Fibroblast of lung (primary cell): ENCODE measurements at places on chromosomes 13 and 19. TPM values are rescaled to one million over a fixed set of nuclear protein-coding genes. Genes with fewer than 3 reads are reported as not detected.

The ZNF324B gene
- 8.9 and 9.0 TPM in 2 replicates for total RNA-seq

The SLC17A7 gene
- total RNA-seq = 0.33 TPM in 1 of 2 replicates, not detected in the other

The NLRP11 gene
- under 0.01 TPM in 2 replicates for total RNA-seq

The KCNC3 gene
- total RNA-seq = under 0.01 TPM in 1 of 2 replicates, not detected in the other

The RNASEH2B gene
- 68.7 and 82.7 TPM in 2 replicates for total RNA-seq

The LGI4 gene
- 0.17 and 0.26 TPM in 2 replicates for total RNA-seq

The MIER2 gene
- 9.2 and 20.6 TPM in 2 replicates for total RNA-seq

The WDR87 gene
- total RNA-seq = not detected in 2 replicates

DNA sequence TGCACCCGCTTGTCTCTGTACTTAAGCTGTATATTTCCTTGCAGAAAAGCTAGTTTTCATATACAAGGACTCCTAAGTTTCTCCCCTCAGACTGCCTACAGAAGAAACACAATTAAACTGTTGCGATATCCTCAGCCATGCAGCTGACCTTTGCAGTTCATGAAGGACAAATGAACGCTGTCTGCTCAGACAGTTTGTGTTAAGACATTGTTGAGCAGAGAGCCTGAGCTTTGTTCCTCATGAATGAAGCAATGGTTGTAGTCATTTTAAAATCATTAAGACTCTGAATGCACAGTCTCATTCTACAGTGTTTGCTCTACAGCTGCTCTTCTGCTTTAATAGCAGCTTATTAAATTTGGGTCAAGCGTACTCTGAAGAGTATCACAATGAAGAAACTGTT, 23.2 kb upstream of the MAB21L1 start:
- DNase-seq = no peak
- no peaks in the 10 kb centered on the region for H3K36me3 ChIP-seq
- no peaks in the 10 kb centered on the region for H3K4me1 ChIP-seq
- no peak overlapping the region for H3K4me3 ChIP-seq

- no peaks in the 10 kb centered on the region for H3K27me3 ChIP-seq
- no peak overlapping the region for H3K27ac ChIP-seq
- peak; percentile 48 for DNase-seq
- peaks cover 7% of the 10 kb centered on the region for H3K4me1 ChIP-seq
- H3K36me3 ChIP-seq = no peaks in the 10 kb centered on the region
Measured at GRCh38 chr13:106594980-106595379, 27.0 kb upstream of the ARGLU1 start.

- H3K36me3 ChIP-seq = peaks cover 24% of the 10 kb centered on the region
- no peaks in the 10 kb centered on the region for H3K27me3 ChIP-seq
- H3K27ac ChIP-seq = no peak overlapping the region
- no peak overlapping the region for H3K4me3 ChIP-seq
Measured at GRCh38 chr19:10549733-10550132, 6.0 kb downstream of the ATG4D start.

DNA sequence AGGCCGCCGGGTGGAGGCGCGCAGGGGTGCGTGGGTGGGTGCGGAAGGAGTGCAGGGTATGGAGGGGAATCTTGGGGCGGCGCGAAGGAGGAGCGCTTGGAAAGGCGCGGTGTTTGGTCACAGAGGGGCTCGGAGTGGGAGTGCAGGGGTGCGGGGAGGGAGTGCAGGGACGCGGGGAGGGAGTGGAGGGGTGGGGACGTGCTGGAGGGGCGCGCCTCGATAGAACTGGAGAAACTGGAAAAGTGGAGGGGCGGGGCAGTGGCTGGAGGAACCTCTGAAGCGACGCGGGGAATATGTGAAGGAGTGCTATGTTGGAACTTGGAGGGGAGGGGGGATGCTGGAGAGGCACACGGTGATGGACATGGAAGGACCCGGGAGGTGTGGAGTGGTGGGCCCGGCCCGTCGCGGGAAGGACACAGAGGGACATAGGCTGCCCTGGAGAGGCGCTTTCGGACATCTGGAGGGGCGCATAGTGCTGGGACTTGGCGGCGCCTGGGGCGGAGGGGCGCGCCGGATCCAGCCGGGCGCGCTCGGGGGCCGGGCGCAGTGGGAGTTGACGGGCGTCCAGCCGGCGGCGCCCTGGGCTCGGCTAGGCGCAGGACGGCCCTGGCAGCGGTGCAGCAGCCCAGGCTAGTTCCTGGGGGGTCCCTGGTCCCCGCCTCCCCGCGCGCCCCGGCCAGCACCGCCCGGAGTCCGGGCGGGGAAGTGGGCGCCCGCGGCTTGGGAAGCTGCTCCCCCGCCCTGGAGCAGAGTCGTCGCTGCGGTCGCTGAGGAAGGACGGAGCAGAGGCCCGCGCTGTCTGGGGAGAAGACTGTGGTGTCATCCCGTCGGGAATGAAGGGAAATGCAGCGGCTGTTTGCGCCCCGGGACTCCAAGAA, 20.8 kb upstream of the SGCG start:
- no peaks in the 10 kb centered on the region for H3K4me1 ChIP-seq
- peak overlapping the region; percentile 41 for H3K4me3 ChIP-seq
- peaks cover 10% of the 10 kb centered on the region for H3K27me3 ChIP-seq
- no peaks in the 10 kb centered on the region for H3K36me3 ChIP-seq
- no peak overlapping the region for H3K27ac ChIP-seq

- peak; percentile 96 for DNase-seq
- H3K27me3 ChIP-seq = no peaks in the 10 kb centered on the region
- H3K4me1 ChIP-seq = peaks cover 16% of the 10 kb centered on the region
- H3K27ac ChIP-seq = peak overlapping the region; percentile 97
- H3K36me3 ChIP-seq = no peaks in the 10 kb centered on the region
- peak overlapping the region; percentile 24 for H3K4me3 ChIP-seq
Measured at GRCh38 chr19:38004521-38005223, 97.7 kb downstream of the SIPA1L3 start.

DNA sequence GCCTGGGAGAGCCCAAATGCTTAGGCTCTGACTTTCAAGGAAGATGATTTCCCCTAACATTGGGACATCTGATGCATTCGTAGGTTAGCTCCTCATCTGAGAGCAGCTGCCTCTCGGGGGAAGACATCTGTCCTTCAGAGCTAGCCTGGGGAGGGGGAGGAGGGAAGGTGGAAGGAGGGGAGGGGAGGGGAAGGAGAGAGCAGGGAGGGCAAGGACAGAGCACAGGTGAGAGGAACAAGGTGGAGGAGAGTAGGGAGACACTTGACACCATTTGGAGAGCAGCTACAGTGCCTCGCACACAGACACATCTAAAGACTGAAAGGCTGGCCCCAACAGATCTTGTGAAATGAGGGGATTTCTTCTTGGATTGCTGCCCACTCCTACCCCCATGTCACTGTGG, 103.8 kb downstream of the ZDHHC20 start:
- H3K4me3 ChIP-seq = no peak overlapping the region
- no peak overlapping the region for H3K27ac ChIP-seq
- H3K4me1 ChIP-seq = no peaks in the 10 kb centered on the region
- DNase-seq = no peak

GRCh38 chr19:45826934-45827333, 11.8 kb upstream of the RSPH6A start:
- H3K27ac ChIP-seq = no peak overlapping the region
- H3K36me3 ChIP-seq = peaks cover 41% of the 10 kb centered on the region
- no peak overlapping the region for H3K4me3 ChIP-seq
- H3K27me3 ChIP-seq = no peaks in the 10 kb centered on the region
- no peaks in the 10 kb centered on the region for H3K4me1 ChIP-seq

- peak; percentile 46 for DNase-seq
- peaks cover 12% of the 10 kb centered on the region for H3K36me3 ChIP-seq
- H3K4me3 ChIP-seq = peak overlapping the region; percentile 98
Measured at GRCh38 chr19:39407660-39408391, 1.2 kb downstream of the ZFP36 start.

DNA sequence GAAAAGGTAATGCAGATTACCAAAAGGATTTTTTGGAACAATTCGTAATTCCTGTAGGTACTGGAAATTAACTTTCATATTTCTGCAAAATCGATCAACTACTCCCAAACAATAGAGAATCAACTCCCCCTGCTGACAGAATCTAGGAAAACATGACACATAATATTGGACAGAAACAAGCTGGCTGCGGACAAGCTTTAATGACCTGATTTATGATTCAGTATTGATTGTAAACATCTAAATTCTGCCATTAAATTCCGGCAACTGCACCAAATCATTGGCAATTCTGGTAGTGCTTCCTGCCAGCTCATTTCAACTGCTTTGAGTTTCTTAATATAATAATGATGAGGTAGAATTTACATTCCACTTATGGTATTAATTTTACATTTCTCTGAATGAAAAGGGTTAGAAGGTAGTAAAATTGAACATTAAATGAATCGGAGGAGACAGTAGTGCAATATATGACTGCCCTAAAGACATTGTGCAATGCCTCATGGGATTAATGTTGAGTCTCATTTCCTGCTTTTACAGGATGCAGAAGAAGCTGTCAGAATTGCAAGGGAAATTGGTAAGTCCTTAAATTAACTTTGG, 146.5 kb downstream of the PCCA start:
- H3K4me3 ChIP-seq = no peak overlapping the region
- H3K4me1 ChIP-seq = peaks cover 5% of the 10 kb centered on the region
- H3K36me3 ChIP-seq = no peaks in the 10 kb centered on the region

DNA sequence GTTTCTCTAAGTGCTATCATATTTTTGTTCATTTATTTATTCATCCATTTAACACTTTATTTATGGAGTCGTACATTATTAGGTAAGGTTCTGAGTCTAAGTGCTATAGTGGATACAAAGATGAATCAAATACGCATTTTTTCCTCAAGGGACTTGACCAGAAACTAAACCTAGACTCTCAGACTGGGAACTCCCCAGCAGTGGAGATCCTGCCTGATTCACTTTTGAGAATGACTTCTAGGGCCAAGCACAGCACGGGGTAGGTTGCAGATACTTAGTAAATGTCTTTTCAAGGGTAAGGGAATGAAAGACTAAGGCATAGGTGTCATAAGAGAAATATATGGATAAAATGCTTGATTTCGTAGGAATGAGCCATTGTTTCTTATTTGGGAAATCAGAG, 7.2 kb downstream of the DNAJC15 start:
- DNase-seq = no peak
- H3K27ac ChIP-seq = no peak overlapping the region
- H3K27me3 ChIP-seq = no peaks in the 10 kb centered on the region
- no peaks in the 10 kb centered on the region for H3K36me3 ChIP-seq
- no peak overlapping the region for H3K4me3 ChIP-seq

- H3K27ac ChIP-seq = no peak overlapping the region
- DNase-seq = no peak
- H3K4me1 ChIP-seq = peaks cover 3% of the 10 kb centered on the region
- H3K4me3 ChIP-seq = no peak overlapping the region
- H3K36me3 ChIP-seq = no peaks in the 10 kb centered on the region
- H3K27me3 ChIP-seq = no peaks in the 10 kb centered on the region
Measured at GRCh38 chr13:37495046-37495445, 103.5 kb downstream of the POSTN start.

DNA sequence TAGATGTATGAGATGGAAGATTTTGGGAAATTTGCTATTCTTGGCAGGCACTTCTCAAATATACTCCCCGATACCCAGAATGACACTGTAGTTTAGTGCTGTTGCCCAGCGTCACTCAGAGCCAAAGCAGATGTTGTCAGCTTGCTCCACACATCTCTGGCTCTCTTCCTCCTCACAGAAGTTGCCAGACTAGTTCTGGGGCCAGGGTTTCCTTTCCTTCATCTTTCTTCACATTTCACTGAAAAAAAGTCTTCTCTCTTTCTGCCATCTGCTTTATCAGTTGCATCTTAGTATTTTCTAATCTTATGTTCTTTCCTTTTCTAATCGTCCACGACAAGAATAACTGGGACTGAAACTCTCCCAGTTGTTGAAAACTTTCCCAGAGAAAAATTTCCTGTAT, 251.4 kb downstream of the RGCC start:
- H3K4me1 ChIP-seq = no peaks in the 10 kb centered on the region
- no peaks in the 10 kb centered on the region for H3K36me3 ChIP-seq
- no peaks in the 10 kb centered on the region for H3K27me3 ChIP-seq
- H3K4me3 ChIP-seq = no peak overlapping the region

- H3K36me3 ChIP-seq = no peaks in the 10 kb centered on the region
- H3K4me1 ChIP-seq = peaks cover 34% of the 10 kb centered on the region
- no peak overlapping the region for H3K4me3 ChIP-seq
- no peaks in the 10 kb centered on the region for H3K27me3 ChIP-seq
- H3K27ac ChIP-seq = peak overlapping the region; percentile 93
Measured at GRCh38 chr13:110387451-110388107, 80.5 kb downstream of the COL4A2 start.

DNA sequence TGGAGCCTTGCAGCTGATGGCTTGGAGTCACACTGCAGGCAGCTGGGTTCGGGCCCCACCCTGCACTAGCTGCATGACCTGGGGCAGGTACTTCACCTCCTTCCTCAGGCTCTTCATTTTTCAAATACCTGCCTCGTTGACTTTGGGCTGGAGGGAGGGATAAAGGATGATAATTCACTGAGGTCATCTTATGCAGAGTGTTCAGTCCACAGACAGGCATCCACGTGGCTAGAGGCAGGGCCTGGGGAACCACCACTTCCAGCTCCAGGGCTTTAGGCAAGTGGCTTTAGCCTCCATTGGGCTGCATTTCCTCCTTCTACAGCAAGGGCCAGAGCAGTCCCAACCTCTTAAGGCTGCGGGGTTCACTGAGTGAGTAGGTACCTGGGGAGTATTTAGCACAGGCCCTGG, 84.8 kb downstream of the SIPA1L3 start:
- no peak overlapping the region for H3K27ac ChIP-seq
- H3K4me3 ChIP-seq = no peak overlapping the region
- H3K4me1 ChIP-seq = no peaks in the 10 kb centered on the region
- peak; percentile 54 for DNase-seq
- no peaks in the 10 kb centered on the region for H3K27me3 ChIP-seq

GRCh38 chr19:690203-690602, 5.0 kb downstream of the PRSS57 start:
- no peak overlapping the region for H3K27ac ChIP-seq
- H3K4me3 ChIP-seq = no peak overlapping the region
- no peaks in the 10 kb centered on the region for H3K27me3 ChIP-seq
- no peaks in the 10 kb centered on the region for H3K4me1 ChIP-seq
- no peaks in the 10 kb centered on the region for H3K36me3 ChIP-seq

DNA sequence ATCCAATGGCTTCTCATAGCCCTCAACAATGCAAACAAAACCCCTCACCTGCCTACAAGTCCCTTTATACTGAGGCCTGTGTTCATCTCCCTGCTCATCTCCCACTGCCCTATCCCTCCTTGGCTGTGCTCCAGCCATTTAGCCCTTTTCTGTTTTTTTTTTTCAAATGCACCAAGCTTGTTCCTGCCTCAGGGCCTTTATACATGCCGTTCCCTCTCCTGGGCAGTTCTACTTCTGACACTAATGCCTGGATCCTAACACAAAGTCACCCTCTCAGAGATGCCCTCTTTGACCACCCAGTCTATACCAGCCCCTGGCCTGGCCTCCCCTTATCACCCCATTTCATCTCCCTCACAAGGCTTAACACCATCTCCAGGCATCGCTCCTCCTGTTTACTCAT, 26.9 kb downstream of the ZNF574 start:
- DNase-seq = no peak
- H3K4me3 ChIP-seq = no peak overlapping the region
- no peaks in the 10 kb centered on the region for H3K4me1 ChIP-seq
- no peaks in the 10 kb centered on the region for H3K27me3 ChIP-seq

- H3K4me1 ChIP-seq = peaks cover 29% of the 10 kb centered on the region
- no peak for DNase-seq
- no peaks in the 10 kb centered on the region for H3K36me3 ChIP-seq
- no peak overlapping the region for H3K4me3 ChIP-seq
- no peak overlapping the region for H3K27ac ChIP-seq
Measured at GRCh38 chr19:3338541-3339181, 27.7 kb upstream of the NFIC start.
